ENCODE measurements at places on chromosomes 3 and 15.

- no peak for DNase-seq
Observed at GRCh38 chr3:81965696-81966095, 204.3 kb upstream of the GBE1 start.

GRCh38 chr15:36579792-36580431 lies 486 bp downstream of the CDIN1 start:
- peak; percentile 40 for DNase-seq

- no peak for DNase-seq
Observed at GRCh38 chr3:89405593-89405992, 298.2 kb downstream of the EPHA3 start.

- DNase-seq = peak; percentile 91
Observed at GRCh38 chr3:10023587-10024310, 2.5 kb upstream of the FANCD2 start.

- no peak for DNase-seq
Observed at GRCh38 chr3:138140940-138141339, 8.8 kb upstream of the A4GNT start.

GRCh38 chr3:55718521-55718921 lies 231.4 kb upstream of the WNT5A start:
- DNase-seq = peak; percentile 19

Data from fibroblast of mammary gland (primary cell).